ENCODE measurements at places on chromosomes 1 and 21.
A peak's percentile ranks its signal among the peaks of the same experiment; 100 is the strongest.

- DNase-seq: no peak
Measured at GRCh38 chr1:1356796-1357401, 1.5 kb downstream of the MXRA8 start.

GRCh38 chr1:103220631-103221041 is 112.3 kb upstream of the COL11A1 start:
- DNase-seq: no peak

- no peak for DNase-seq
Measured at GRCh38 chr1:186275822-186276221, 99.2 kb downstream of the TPR start.

DNA sequence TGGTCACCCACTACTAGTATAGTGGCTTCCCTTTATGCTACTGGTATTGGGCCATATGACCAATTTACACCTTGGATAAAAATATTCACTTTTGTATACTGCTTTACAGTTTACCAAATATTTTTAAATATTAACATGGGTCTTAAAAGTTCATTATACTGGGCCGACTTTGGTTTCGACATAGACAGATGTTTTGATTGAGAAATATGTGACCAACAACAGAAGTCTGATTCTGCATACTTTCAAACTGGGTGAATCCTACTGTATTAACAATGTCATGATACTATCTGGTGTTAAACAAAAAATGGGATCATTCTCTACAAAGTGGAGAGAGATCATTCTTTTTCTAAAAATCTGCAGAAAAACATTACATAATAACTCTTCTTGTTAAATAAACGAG is 134.8 kb downstream of the AKT3 start:
- no peak for DNase-seq

DNA sequence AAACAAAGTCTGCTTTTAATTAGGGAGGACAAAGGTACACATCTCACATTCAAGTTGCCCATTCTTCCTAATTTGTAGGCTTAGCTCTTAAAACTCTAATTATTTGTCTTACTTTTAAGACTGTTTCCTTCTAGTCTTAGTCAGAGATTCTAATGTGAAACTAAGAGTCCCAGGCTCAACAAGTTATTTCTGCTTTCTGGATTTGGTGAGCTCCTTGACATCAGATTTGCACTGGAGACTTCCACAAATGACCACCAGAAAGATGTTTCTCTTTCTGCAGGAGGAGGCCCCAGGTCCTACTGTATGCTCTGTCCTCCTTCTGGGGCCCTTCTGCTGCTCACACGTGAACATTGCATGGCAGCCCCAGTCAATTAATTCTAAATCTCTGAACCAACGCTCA is 194.2 kb upstream of the JUN start:
- DNase-seq: no peak

DNA sequence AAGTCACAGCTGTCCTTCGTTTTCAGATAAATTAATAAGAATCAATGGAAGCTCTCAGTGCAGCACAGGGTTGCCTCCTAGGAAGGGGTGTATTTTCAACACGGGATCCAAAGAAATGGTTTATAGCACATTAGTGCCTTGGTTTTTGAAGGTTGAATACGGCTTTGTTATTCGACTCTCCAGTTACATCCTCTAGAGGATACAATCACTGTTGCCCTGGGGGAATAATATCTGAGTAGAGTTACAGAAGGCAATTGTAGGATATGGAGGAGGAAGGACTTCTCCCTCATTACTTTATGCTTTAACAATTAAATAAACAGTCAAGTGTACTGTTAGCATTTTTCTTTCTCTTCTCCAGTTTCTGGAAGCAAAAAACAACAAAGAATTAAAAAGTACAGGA is 14.3 kb upstream of the ZNF326 start:
- DNase-seq: no peak

- DNase-seq: no peak
Measured at GRCh38 chr21:16563795-16564194, 834.0 kb downstream of the USP25 start.

DNA sequence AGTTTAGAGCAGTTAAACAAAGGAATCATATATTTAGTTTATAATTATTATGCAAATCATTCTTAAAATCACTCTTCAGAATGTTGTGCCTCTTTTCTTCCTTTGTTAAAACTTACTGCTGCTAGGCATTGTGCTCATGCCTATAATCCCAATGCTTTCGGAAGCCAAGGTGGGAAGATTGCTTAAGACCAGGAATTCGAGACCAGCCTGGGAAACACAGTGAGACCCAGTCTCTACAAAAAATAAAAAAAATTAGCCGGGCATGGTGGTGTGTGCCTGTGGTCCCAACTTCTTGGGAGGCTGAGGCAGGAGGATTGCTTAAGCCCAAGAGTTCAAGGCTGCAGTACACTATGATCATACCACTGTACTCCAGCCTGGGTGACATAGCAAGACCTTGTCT is 33.6 kb downstream of the ZSWIM5 start:
- no peak for DNase-seq

DNA sequence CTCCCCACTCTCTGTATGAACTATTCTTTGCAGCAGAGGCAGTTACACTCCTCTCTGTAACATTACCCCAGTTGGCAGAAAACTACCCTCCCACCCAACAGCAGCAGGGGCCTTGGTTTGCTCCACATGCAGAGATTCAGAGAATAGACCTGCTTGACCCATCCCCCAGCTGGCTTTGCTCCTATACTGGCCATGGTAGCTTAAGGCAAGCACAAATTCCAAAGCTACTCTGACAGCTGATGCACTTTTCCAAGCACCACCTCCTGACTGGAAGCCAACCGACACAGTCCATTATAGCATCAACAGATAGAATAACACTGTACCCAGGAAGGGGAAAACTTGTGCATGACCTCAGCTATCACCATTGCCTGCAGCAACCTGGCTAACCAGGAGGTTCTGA is 846.5 kb upstream of the NCAM2 start:
- no peak for DNase-seq

GRCh38 chr1:238466459-238466858 is 575.7 kb upstream of the ZP4 start:
- DNase-seq: no peak

GRCh38 chr1:216190438-216190837 is 232.8 kb downstream of the USH2A start:
- no peak for DNase-seq

- DNase-seq: no peak
Measured at GRCh38 chr1:212666116-212666775, 33.4 kb downstream of the BATF3 start.

- no peak for DNase-seq
Measured at GRCh38 chr1:237040823-237041222, 1.2 kb upstream of the RYR2 start.

GRCh38 chr1:64966158-64966971 is at the start of gene JAK1:
Gene JAK1 (minus strand): TSS chr1:64966549. CDS start chr1:64886264, 80,285 bp downstream.
- DNase-seq: no peak

- no peak for DNase-seq
Measured at GRCh38 chr1:159084867-159085266, 8.3 kb upstream of the AIM2 start.

GRCh38 chr1:26761217-26761616 is 26.5 kb upstream of the PIGV start:
- DNase-seq: no peak

DNA sequence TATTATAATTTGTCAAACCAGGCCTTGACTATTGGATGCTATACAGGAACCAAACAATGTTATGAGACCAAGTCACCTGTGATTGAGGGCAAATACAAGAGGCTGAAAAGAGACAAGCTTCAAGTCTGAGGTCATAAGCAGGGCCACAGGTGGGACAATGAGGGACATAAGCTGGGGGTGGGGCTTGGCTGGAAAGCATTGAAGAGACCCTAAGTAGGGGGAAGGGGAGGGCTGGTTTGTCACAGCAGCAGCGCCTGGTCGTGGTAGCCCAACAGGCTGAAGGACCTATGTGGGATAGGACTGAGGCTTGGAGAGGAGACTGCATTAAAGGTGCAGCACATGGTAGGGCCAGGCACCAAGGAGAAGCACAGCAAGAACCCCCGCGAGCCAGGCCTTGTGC is 17.9 kb downstream of the HMGN2 start:
- DNase-seq: no peak

DNA sequence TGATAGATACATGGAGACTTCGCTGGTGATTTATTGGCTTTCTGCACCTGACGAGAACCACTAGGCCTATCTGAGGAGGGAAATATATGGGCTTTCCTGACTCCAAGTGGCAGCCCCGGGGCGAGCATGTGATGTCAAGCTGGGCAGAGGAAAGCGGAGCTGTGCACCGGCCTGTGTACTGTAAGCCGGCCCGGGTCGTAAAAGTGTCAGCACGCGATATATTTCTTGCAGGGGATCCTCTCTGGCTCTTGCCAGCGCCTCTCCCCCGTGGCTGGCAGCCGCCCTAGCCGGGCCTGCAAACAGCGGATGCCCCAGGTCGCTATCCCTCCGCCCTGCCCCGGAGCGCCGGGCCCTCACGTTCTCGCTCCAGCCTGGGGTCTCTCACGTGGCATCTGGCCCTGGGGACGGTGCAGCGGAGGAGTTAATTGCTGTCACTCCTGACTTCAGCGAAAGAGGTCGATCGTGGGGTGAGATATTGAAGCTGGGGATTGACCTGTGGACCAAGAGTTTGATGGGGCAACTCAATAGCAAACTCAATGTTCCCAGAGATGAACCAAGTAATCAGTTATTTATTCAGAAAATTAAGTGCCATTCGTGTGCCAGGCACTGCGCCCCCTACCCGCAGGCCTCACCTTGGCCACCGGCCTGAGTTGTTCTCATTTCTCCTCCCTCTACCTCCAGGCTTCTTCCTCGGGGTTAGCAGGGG is 41.0 kb upstream of the HAO2 start:
- peak; percentile 12 for DNase-seq

DNA sequence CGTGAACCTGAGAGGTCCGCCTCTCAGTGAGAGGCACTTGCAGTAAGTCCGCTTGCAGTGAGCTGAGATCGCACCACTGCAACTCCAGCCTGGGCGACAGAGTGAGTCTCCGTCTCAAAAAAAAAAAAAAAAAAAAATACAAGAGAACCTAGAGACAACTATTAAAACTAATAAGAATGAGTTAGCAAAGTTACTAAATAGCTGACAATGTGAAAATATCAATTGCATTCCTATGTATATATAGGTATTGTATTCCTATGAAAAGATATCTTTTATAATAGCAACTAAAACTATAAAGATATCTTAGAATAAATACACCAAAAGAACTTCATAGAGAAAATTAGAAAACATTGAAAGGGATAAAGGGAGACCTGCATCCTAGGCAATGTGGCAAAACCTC is 20.3 kb downstream of the FLVCR1 start:
- no peak for DNase-seq

DNA sequence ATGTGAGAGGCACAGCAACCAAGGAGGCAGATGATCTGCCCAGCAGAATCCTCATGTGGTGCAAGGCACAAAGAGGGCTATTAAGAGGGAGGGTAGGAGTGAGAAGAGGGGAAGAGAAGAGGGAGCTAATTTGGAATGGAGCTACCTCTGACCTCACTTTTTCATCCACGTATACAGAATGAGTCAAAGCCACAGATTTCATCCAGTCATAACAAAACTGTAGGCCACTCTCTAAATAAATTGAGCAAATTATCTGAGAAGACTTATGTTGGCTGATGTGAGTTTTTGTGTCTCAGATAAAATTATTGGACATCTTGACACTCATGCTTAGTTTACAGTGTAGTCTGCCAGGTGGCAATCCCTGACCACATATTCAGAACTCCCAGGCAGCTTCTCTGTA is 325.6 kb downstream of the TTLL7 start:
- no peak for DNase-seq

GRCh38 chr1:29052100-29052499 is 71.6 kb downstream of the TMEM200B start:
- DNase-seq: peak; percentile 22

Data from GM04503 (cell line).